Right forelimb (tissue), 1 donor: ENCODE measurements at places on chromosomes 7 and 10.

DNA sequence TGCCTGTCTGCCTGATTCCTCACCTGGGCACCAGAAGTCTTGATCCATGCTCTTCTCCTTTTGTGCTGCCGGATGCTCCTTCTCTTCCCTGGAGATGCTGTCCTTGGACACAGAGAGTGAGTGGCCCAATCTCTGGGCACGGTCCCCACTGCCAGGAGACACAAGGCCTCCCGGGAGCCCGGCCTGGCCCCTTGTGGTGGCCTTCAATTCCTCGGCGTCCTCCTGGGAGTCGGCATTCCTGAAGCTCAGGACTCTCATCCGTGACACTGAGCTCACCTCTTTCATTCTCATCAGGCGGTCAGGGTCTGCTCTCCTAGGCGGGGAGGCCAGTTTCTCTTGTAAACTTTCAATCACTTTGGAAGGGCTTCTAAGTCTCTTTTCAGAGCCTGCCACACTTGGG is 33.3 kb downstream of the JCAD start:
- DNase-seq = no peak

GRCh38 chr7:124532166-124532565 is 233.4 kb downstream of the GPR37 start:
- DNase-seq = no peak

DNA sequence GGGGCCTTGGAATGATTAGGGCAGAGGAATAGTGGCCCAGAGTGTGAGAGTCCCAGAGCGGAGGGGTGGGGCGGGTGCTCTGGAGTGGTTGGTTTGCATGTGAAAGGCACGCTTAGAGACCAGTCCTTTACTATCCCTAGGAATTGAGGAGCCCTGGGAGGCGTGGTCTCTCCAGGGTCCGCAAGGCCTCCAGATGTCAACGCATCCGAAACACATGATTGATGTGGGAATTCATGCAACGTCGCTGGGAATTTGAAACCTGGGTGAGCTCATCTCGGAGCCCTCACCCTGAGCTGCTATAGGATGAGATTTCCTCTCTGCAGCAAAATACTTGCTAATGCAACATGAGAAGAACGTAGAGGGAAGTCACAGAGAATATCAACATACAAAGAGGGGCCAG is 51.2 kb downstream of the NPTX2 start:
- DNase-seq = no peak

GRCh38 chr10:100315615-100316014 is 14.4 kb downstream of the PKD2L1 start:
- no peak for DNase-seq

- DNase-seq = no peak
Measured at GRCh38 chr10:14425034-14425433, 94.3 kb upstream of the FRMD4A start.

DNA sequence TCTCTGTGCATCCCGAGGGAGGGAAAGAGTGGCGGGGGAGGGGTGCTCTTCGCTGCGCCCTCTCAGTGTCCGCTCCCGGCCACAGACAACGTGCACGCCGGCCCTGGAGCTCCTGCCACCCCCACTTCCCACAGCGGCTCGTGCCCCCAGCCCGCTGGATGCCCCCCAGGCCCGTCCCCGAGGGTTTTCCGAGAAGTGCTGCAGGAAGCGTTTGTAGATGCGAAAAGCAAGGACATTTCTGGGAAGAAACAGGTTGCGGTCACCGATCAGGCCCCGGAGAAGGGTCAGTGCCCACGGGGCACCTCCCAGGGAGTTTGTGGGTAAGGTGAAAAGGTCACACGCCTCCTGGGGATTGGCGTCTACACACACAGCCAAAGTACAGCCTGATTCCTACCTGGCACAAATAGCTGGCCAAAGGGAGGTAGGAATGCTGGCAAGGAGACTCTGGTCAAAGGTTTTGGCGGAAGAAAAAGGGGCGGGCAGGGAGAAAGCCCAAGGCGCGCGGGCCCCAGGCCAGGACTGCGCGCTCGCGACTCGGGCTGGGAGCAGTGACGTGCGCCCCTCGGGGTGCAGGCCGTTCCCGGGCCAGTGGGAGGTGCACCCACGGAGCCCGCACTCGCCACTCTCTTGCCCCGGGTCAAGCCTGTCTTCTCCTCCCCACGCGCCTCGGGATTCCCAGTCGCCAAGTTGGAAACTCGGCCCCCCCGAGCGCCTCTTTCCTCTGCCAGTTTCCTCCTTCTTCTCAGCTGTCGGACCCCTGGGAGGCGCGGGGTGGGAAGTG is 1.5 kb upstream of the NRP1 start:
- DNase-seq = peak; percentile 81

- no peak for DNase-seq
Measured at GRCh38 chr10:129157185-129157584, 309.9 kb upstream of the MGMT start.

DNA sequence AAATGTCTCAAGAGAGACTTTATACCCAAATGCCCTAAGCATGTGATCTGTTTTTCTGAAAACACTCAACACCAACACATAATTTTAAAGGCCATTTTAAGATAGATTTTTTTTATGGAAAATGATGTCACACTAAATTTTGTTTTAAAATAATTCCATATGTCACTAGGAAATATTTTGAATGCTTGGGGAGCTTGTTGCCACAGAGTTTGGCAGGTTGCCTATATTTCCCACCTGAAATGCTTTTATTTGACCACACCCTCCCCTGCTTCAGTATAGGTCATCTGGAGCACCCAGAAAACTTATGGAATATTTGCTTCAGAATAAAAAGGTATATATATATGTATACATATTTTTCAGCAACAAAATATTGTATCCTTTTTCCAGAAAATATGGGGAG is 180.0 kb upstream of the ANK3 start:
- DNase-seq = no peak

DNA sequence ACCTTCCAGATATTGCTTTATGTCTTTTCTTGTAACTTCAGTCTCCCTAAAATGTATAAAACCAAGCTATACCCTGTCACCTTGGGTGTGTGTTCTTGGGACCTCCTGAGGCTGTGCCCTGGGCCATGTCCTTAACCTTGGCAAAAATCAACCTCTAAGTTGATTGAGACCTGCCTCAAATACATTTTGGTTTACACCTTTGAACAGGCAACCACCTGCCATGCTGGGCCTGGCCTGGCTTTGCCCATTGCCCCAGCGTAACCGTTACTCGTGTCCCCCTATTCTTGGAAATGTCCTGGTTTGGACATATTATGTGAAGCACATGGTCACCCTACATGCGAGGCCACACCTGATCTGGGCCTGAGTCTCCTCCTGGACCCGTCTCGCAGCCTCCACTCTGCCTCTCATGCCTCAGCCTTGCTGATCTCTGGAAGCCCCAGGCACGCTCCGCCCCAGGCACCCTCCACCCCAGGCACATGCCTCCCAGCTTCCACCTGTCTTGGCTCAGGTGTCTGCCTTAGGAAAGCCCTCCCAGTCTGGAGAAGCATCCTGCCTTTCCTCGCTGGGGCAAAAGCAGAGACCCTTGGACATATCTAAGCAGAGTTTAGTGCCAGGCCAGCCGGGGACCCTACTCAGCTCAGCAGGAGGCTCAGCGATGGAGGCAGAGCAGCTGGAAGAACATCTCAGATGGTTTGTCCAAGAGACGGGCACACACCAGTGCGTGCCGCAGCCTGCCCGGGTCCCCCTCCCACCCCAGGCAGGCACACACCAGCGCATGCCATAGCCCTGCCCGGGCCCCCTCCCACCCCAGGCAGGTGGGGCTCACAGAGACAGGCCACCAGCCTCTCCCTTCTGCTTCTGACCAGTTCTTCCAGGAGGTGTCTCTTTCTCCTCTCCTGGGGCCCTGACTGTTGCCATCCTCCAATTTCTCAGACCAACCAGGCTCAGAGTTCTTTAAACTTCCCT is 4.0 kb upstream of the VIPR2 start:
- no peak for DNase-seq

- no peak for DNase-seq
Measured at GRCh38 chr7:105015390-105015965, 1.5 kb downstream of the KMT2E start.
